ENCODE measurements at places on chromosomes 12 and 14. TPM values are rescaled to one million over a fixed set of nuclear protein-coding genes. Genes with fewer than 3 reads are reported as not detected.

The ACRBP gene
- 0.41 TPM for total RNA-seq

The B4GALNT1 gene
- 21.4 TPM for total RNA-seq

The LMNTD1 gene
- 0.75 TPM for total RNA-seq

The PRR13 gene
- total RNA-seq, result 96.2 TPM

The KIF26A gene
- total RNA-seq, result 0.60 TPM

The RBM25 gene
- total RNA-seq, result 53.2 TPM

The CLEC4C gene
- not detected for total RNA-seq

The RTN1 gene
- 0.34 TPM for total RNA-seq

The MDM1 gene
- 10.9 TPM for total RNA-seq

- no peak for DNase-seq
- no peaks in the 10 kb centered on the region for H3K36me3 ChIP-seq
- H3K4me3 ChIP-seq, result no peak overlapping the region
Measured at GRCh38 chr12:126974779-126975178, 1292.2 kb upstream of the TMEM132C start.

GRCh38 chr12:110776410-110776809, 33.7 kb upstream of the PPP1CC start:
- no peak overlapping the region for H3K27ac ChIP-seq
- no peak overlapping the region for H3K4me3 ChIP-seq
- no peaks in the 10 kb centered on the region for H3K4me1 ChIP-seq

DNA sequence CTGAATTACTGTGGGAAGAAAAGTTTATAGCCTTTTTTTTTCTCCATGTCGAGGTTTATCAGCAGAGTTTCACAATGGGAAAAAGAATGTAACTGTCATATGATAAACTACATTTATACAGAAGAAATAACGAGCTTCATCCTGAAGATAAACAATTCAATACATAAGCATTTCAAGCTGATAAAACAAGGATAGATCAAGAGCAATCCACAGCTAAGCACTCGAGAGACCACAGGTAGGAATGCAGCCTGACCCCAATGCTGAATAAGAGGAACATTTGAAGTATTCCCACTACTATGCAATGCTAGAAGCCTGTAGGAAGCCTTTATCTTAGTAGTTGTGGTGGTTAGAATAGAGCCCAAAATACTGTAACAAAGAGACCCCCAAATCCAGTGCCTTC, 32.6 kb upstream of the DAAM1 start:
- no peaks in the 10 kb centered on the region for H3K36me3 ChIP-seq
- no peak overlapping the region for H3K4me3 ChIP-seq
- peaks cover 4% of the 10 kb centered on the region for H3K4me1 ChIP-seq
- DNase-seq, result no peak
- H3K27me3 ChIP-seq, result no peaks in the 10 kb centered on the region

GRCh38 chr14:81157431-81157830, 63.3 kb downstream of the GTF2A1 start:
- H3K36me3 ChIP-seq, result no peaks in the 10 kb centered on the region
- peaks cover 4% of the 10 kb centered on the region for H3K4me1 ChIP-seq
- no peak overlapping the region for H3K27ac ChIP-seq

DNA sequence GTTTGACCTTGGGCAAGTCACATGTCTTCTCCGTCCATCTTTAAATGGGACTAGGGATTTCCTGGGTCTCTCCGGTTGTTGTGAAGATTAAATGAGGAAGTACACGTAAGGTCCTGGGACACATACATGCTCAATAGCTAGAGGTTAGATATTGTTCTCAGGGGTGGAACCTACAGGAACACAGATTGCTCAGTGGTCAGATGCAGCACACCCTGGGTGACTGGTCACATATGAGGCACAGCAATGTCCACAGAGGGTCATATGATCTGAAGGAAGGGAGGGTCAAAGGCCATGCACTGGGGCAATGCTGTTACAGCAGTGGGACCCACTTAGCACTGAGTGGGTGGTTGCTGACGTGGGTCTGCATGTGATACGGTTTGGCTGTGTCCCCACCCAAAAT, 11.4 kb upstream of the SLC8B1 start:
- no peak overlapping the region for H3K4me3 ChIP-seq
- H3K36me3 ChIP-seq, result no peaks in the 10 kb centered on the region
- H3K27ac ChIP-seq, result no peak overlapping the region
- no peak for DNase-seq

- no peak for DNase-seq
- peak overlapping the region; percentile 97 for H3K4me3 ChIP-seq
- H3K27me3 ChIP-seq, result no peaks in the 10 kb centered on the region
- peaks cover 7% of the 10 kb centered on the region for H3K36me3 ChIP-seq
- H3K27ac ChIP-seq, result peak overlapping the region; percentile 99
Measured at GRCh38 chr12:14769466-14769968, 33.8 kb downstream of the WBP11 start.

- peaks cover 39% of the 10 kb centered on the region for H3K4me1 ChIP-seq
- no peaks in the 10 kb centered on the region for H3K36me3 ChIP-seq
- H3K4me3 ChIP-seq, result peak overlapping the region; percentile 31
- DNase-seq, result peak; percentile 70
- H3K27ac ChIP-seq, result no peak overlapping the region
- peaks cover 70% of the 10 kb centered on the region for H3K27me3 ChIP-seq
Measured at GRCh38 chr14:41609704-41610183, 3.1 kb downstream of the LRFN5 start.

GRCh38 chr12:68115281-68115680, 44.3 kb downstream of the IFNG start:
- H3K27ac ChIP-seq, result no peak overlapping the region
- H3K4me3 ChIP-seq, result no peak overlapping the region
- no peak for DNase-seq
- H3K36me3 ChIP-seq, result no peaks in the 10 kb centered on the region

- H3K27me3 ChIP-seq, result no peaks in the 10 kb centered on the region
- no peak overlapping the region for H3K27ac ChIP-seq
- no peak overlapping the region for H3K4me3 ChIP-seq
- peaks cover 1% of the 10 kb centered on the region for H3K36me3 ChIP-seq
- DNase-seq, result no peak
Measured at GRCh38 chr14:101875727-101876554, 88.4 kb upstream of the DYNC1H1 start.

- no peaks in the 10 kb centered on the region for H3K27me3 ChIP-seq
- H3K36me3 ChIP-seq, result no peaks in the 10 kb centered on the region
- peaks cover 23% of the 10 kb centered on the region for H3K4me1 ChIP-seq
- no peak overlapping the region for H3K4me3 ChIP-seq
- DNase-seq, result no peak
Measured at GRCh38 chr12:101824831-101825230, 5.9 kb downstream of the GNPTAB start.

- H3K27ac ChIP-seq, result peak overlapping the region; percentile 80
- no peaks in the 10 kb centered on the region for H3K27me3 ChIP-seq
- peaks cover 30% of the 10 kb centered on the region for H3K4me1 ChIP-seq
- no peaks in the 10 kb centered on the region for H3K36me3 ChIP-seq
- H3K4me3 ChIP-seq, result no peak overlapping the region
Measured at GRCh38 chr14:72664651-72665050, 229.2 kb downstream of the DPF3 start.

GRCh38 chr12:45743247-45743646, 13.7 kb downstream of the ARID2 start:
- no peak overlapping the region for H3K4me3 ChIP-seq
- peaks cover 5% of the 10 kb centered on the region for H3K36me3 ChIP-seq
- no peak for DNase-seq

DNA sequence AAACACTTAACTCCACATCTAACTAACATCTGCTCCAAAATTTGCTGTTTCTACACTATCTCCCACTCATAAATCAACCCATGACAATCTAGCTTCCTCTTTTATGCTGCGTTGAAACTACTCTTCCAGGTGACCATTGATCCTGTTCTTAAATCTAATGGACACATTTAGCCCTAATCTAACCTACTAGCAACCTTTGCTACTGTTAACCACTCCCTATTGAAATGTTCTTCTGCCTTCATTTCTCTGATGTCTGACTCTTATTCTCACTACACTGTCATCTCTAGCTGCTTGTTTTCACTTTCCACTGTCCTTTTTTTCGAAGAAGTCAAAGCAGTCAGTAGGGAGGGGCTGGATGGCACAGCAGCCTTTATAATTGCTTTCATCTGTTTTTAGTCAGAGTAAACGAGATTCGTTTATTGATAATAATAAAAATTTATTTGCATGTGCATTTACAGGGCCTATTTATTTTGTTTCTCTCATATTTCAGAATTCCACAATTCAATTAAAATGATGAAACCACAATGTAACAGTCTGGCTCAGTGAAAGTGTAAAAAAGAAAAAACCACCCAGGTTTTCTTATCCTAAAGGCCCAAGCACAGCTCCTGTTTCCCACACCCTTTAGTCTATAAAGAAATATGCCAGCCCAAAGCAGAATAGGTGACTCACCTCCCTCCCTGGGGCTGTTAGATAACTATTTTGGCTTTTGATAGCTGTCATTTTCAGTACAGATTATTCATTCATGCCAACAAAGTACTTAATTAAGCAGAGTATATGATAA, 44.9 kb downstream of the ATP2B1 start:
- H3K4me1 ChIP-seq, result peaks cover 62% of the 10 kb centered on the region
- no peaks in the 10 kb centered on the region for H3K27me3 ChIP-seq
- peaks cover 3% of the 10 kb centered on the region for H3K36me3 ChIP-seq

DNA sequence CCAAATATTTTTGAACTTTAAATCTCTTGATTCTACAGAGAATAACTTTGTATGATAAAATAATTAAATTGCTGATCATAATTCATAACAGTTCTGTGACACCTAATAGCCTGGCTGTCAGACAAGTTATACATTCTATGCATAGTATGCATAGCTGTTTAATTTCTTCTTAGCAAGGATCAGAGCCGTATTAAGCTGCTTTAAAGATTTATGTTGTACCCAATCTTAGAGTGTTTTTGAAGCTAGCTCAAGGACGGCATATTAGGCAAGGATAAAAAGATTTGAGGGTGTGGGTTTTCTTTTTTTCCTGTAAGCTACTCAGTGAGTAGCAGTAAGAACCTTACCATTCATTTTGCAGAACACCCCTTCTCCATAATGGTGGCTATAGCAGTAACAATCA, 45.9 kb downstream of the SLC17A8 start:
- H3K27me3 ChIP-seq, result peaks cover 1% of the 10 kb centered on the region
- no peaks in the 10 kb centered on the region for H3K36me3 ChIP-seq
- H3K4me1 ChIP-seq, result peaks cover 18% of the 10 kb centered on the region
- DNase-seq, result no peak
- H3K4me3 ChIP-seq, result no peak overlapping the region
- no peak overlapping the region for H3K27ac ChIP-seq

DNA sequence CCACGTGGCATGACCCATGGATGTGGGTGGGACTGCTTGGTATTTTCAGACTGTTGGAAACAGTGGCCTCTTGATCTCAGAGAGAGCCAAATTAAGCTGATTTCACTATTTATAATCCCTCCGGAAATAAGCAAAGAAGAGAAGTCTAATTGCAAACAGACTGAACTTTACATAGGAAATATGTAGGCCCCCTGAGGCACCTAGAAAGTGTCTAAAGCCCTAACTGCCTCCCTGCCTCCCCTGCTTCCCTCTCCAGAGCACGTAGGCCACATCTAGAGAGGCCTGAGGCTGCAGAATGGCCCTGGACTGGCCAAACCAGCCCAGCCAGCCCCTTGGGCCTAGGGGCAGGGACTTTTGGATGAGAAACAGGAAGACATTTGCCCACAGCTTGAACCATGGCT, 123.8 kb downstream of the ZFP36L1 start:
- no peak for DNase-seq
- H3K4me1 ChIP-seq, result peaks cover 45% of the 10 kb centered on the region

DNA sequence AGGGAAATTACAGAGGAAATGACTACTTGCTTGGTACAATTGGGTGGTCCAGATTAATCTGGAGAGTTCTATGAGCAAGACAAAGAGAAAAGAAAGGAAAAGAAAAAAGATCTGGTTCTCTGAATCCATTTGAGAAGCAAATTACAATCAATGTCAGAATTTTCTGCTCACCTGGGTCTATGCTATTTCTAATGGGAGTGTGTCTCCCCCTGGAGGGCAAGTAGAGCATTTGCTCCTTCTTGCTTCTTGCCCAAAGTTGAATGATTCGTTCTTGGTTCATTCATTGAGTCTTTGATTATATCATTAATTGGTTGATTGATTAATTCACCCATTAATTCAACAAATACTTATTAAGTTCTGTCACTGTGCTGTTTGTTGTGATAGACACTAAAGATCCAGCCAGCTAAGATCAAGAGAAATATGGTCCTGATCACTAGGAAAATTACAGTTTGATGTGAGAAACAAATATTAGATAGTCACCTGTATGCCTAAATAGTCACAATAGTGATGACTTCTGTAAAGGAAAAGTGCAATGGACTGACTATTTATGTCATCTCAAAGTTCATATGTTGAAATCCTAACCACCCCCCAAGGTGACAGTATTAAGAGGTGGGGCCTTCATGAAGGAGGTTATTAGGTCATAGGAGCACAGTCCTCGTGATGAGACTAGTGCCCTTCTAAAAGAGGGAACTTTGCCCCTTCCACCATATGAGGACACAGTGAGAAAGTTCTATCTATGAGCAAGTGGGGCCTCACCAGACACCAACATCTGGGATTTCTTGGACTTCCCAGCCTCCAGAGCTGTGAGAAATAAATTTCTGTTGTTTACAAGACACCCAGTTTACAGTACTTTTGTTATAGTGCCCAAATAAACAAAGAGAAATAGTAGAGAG, 8.0 kb upstream of the ASB8 start:
- H3K36me3 ChIP-seq, result no peaks in the 10 kb centered on the region
- H3K27ac ChIP-seq, result no peak overlapping the region
- no peak overlapping the region for H3K4me3 ChIP-seq
- peaks cover 10% of the 10 kb centered on the region for H3K27me3 ChIP-seq

DNA sequence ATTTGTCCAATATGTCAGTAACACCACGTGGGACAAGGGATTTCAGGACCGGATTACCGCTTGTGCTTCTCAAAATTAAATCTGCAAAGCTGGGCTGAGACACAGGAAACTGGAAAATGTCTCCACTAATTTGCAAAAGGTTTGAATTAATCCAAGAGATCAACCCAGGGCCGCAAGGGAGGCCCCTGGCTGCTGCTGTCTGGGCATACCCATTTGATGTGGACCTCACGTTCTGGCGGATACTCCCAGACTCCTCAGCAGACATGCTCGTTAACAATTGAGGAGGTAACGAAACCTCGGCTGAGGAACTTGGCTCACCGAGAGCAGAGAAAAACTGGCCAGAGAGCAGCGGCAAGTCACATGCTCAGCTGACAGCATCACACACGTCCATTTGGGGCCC, 180.6 kb downstream of the SLC15A4 start:
- no peak overlapping the region for H3K27ac ChIP-seq
- no peaks in the 10 kb centered on the region for H3K4me1 ChIP-seq
- DNase-seq, result no peak
- no peaks in the 10 kb centered on the region for H3K27me3 ChIP-seq
- no peaks in the 10 kb centered on the region for H3K36me3 ChIP-seq

All from chondrocyte (in vitro differentiated cells).